ENCODE measurements at places on chromosomes 13 and 19. TPM values are rescaled to one million over a fixed set of nuclear protein-coding genes. Genes with fewer than 3 reads are reported as not detected.

GRCh38 chr13:101300531-101300930 lies 115.8 kb downstream of the NALCN start:
- DNase-seq: no peak

- DNase-seq: no peak
Observed at GRCh38 chr13:104967376-104967775, 1568.1 kb downstream of the EFNB2 start.

DNA sequence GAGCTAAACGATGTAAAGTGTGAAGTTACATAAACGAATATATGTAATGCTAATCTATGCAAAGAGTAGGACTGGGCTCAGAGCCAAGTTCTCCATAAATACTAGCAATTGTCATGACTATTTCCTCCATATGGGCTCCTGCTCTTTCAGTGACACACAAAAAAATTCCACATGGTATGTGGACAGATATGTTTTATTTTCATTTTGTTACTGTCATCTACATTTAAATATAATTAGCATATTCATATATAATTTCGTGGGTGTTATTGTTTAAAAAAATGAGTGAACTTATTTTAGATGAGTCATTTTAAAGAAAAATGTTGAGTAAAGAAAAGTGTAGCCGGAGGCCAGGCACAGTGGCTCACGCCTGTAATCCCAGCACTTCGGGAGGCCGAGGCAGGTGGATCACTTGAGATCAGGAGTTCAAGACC lies 5.0 kb upstream of the IGSF23 start:
- DNase-seq: no peak

TMPRSS9 gene
- total RNA-seq: not detected

ZNF136 gene
- total RNA-seq: 3.2 TPM

DNA sequence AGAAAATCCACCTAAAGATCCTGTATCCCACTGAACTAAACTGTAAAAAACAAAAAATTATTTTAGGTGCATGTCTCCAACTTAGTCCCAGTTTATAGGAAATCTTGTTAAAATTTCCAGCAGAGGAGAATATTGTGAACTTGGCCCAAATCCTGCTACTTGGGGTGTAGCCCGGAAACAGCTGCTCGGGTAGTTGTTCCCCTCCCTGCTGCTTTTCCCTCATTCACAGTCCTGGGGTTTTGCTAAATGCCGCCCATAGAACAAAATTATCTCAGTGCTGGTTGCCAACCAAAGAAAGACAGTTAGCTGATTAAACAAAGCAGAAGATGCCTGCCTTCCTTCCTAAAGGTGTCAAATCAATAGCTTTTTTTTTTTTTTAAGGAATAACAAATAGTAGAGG lies 330.5 kb upstream of the KLF12 start:
- DNase-seq: no peak

DNA sequence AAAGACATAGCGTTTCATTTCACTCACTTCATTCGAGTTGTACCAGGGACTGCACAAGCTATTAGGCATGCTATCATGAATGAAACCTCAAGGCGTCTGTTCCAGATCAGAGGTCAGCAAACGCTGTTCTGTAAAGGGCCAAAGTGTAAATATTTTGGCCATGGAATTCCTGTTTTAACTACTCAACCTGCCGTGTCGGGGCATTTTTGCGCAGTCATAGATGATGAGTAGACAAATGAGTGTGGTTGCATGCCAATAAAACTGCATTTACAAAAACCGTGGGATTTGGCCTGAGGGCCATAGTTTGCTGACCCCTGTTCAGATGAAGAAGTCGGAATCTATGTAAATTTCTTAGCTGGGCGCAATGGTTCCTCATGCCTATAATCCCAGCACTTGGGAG lies 6.5 kb downstream of the INSR start:
- no peak for DNase-seq

OR10H1 gene
- total RNA-seq: not detected

C19orf81 gene
- total RNA-seq: 4.3 TPM

All from SK-MEL-5 (cell line).